ENCODE measurements at places on chromosomes 16 and 17.

GRCh38 chr16:19831678-19832077 lies 53.0 kb downstream of the GPRC5B start:
- no peak for DNase-seq

DNA sequence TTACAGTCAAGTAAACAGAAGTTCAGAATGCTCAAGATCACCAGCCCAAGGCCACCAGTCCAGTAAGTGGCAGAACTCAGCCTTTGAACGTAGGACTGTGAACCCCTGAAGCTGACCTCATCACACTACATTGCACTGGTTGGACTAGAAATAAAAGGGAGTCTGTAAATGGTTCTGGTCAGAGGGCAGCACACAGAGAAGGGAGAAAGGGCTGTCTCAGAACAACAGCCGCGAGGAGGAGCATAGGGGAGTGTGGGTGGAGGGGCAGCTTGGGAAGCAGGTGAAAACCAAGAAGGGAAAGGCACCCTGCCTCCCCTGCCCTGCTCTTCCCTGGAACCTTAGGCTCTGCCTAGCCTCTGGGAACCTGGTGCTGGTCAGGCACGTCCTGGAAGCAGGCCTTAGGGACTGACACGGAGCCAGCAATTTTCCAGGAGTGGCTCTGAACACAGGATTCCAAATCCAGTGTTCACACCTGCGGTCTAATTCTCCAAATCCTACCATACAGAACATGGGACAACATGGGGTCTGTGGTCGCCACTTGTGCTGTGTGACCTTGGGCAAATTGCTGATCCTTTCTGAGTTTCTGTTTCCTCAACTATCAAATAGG lies 7.0 kb downstream of the PDILT start:
- no peak for DNase-seq

GRCh38 chr16:85711982-85712587 lies 23.3 kb upstream of the GINS2 start:
- DNase-seq: peak; percentile 27

- DNase-seq: no peak
Measured at GRCh38 chr17:82272495-82273326, 789 bp downstream of the CSNK1D start.

- DNase-seq: peak; percentile 40
Measured at GRCh38 chr16:68590201-68590994, 51.3 kb downstream of the ZFP90 start.

DNA sequence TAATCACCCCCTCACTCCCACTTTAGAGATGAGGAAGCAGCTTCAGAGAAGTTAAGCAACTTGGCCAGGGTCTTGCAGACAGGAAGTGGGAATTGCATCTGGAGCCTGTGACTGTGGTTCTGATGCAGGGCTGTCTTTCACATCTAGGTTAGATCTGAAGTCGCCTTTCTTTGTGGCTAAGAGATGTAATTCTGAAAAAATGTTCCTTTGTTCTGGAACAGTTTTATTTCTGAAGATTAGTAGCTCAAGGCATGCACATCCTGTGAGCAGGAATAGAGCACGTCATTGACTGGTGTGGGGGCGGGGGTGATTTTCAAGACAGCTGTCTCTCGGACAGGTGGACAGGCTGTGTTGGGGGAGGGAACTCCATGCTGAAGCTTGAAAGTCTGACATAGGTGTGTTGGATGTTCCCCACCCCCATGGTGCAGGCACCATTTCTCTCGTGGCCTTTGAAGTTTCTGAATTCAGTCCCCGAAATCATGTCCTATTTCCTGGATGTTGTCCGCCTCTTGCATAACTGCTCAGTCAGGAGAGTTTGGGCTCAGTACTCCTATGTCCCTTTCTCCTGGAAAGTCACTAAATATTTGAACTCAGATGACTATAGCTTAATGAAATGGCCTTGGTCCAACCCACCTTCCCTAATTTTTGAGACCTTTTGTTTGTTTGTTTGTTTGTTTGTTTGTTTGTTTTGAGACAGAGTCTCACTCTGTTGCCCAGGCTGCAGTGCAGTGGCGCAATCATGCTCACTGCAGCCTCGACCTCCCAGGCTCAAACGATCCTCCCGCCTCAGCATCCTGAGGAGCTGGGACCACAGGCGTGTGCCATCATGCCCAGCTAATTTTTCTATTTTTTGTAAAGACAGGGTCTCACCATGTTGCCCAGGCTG lies 21.0 kb upstream of the HERPUD1 start:
- DNase-seq: peak; percentile 96

GRCh38 chr17:10824874-10825273 lies 13.0 kb downstream of the PIRT start:
- DNase-seq: no peak

DNA sequence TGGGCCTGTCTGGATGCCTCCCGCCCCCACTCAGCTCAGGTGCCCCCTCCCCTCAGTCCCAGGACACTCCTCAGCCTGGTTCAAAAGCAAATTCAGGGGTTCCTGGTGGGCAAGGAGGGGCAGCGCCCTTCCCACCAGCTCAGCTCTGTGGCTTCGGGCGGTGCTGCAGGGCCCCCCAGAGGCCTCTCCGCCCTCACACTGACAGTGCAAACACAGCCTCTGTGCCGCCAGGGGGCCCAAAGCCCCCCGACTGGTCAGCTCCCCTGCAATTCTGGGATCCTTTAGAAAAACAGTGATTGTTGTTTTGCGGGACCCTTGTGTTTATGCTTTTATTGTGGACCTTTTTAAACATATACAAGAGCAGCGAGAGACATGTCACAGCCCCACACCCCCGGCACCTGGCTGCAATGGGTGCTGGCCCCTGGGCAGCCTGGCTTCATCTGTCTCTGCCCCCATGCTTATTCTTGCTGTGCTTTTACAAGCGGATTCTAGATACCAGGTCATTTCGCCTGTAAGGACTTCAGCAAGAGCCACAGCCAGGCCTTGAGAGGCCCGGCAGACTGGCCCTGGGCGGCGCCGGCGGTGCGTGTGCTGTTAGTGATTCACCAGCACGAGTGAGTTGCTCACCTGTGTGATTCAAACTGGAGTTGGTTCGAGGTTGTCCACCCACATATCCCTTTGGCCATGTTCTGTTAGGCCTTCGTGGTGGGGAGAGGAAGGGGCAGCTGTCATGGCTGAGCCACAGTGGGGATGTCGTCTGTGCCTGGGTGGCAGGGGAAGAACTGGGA lies 21.2 kb downstream of the ZNF469 start:
- no peak for DNase-seq

DNA sequence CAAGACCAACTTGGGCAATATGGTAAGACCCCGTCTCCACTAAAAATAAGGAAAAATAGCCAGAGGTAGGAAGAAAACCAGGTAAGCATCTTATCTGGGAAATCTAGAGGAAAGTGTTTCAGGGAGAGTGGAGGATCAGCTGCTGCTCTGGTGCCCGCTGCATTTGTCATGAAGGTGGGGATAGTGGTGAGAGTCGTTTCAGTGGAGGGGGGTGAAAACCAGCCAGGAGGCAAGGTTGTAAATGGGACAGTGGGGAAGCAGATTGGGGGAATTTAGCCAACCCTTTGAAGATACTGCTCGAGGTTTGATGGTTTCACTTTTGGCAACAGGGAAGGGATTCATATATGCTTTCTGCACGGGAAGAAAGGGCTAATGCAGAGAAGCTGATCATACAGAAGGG lies 8.8 kb downstream of the DCTPP1 start:
- DNase-seq: no peak

DNA sequence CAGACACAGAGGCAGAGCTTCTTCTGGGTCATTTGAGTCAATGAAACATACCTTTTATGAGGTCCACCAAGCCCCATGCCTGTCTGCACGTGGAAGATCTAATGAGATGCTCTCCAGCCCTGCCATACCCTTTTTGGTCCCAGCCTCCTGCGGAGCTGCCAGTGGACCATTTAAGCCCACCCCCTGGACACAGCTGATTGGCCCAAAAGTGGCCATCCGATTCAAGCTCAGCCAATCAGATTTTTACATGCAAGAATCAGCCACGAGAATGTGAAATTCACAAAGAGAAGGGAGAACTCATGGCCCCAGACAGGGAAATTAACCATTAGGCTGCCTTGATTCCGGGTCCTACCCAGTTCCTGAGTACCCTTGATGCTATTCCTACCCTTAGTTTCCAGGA lies 231.0 kb upstream of the EEF2KMT start:
- DNase-seq: no peak
